Non-pigmented ciliary epithelial cell (primary cell): ENCODE measurements at places on chromosomes 4 and X.

- no peak for DNase-seq
These were observed 197.2 kb upstream of the VCX3A start for GRCh38 chrX:6732101-6732500.

DNA sequence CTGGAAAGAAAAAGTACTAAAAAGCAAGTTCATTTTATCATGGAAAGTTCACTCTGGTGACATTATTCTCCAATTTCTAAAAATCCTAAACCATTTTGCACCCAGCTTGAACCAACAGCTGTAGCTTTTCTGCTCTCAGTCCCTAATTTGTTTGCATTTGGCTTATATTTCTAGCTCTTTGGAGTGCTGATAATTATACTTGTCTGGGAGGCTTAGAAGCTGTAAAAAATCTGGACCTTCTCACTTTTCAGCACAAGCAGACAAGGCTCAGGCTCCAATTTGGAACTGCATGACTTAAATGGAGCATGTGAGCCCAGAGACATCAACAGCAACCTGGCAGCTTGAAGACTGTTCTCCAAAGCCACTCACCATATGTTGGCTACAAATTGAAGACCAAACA, 170.9 kb upstream of the PCDH18 start:
- no peak for DNase-seq

DNA sequence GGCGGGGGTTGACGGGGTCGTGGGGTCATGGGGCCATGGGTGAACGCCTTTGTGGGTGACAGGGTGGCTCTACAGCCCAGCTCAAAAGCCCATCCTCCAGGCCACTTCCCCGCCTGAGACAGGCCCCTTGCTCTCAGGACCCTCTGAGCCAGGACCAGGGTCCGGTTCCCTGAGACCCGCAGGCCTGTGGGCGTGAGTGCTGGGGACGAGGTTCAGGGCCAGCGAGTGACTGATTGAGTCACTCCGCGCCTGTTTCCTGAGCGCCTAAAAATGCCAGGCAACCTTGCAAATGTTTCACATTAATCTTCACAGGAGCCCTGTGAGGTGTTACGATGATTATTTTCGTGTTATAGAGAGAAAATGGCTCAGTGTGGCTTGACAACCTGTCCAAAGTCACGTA, 97.8 kb downstream of the ZNF674 start:
- no peak for DNase-seq

DNA sequence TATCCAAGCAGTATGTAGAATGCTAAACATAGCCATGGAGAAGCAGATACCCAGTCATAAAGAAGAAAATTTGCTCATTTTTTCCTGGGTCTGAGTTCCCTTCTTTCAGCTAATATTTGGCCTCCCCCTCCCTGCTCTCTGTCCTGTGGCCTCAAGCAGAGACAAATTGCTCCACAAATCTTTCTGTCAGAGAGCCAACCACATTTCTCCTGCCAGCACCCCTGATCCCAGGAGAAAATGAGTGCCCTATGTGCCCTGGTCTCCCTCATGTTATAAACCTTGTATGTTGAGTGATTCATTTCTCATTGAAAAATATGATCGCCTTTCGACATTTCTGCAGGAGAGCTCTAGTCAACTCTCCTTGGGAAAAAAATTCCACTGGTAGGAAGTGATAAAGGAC, 82.0 kb downstream of the TMEM156 start:
- DNase-seq: no peak

GRCh38 chr4:189834616-189835015, 106.1 kb upstream of the FRG1 start:
- DNase-seq: no peak

DNA sequence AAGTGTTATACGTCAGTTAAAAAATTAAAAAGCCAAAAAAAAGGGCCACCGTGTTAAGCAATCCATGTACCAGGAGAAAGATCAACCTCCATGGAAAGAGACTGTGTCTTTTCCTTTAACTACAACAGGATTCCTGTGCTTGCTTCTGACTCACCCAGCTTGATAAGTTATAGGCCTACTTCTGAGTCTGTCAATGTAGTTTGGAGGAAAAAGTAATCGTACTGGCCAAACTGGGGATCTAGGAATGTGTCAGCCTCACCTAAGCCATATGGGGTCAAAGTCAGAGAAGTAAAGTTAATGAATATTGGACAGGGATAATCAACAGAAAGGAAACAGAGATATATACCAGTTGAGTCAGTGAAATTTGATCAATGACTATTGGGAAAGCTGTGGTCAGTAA, 470.8 kb upstream of the SLIT2 start:
- no peak for DNase-seq

DNA sequence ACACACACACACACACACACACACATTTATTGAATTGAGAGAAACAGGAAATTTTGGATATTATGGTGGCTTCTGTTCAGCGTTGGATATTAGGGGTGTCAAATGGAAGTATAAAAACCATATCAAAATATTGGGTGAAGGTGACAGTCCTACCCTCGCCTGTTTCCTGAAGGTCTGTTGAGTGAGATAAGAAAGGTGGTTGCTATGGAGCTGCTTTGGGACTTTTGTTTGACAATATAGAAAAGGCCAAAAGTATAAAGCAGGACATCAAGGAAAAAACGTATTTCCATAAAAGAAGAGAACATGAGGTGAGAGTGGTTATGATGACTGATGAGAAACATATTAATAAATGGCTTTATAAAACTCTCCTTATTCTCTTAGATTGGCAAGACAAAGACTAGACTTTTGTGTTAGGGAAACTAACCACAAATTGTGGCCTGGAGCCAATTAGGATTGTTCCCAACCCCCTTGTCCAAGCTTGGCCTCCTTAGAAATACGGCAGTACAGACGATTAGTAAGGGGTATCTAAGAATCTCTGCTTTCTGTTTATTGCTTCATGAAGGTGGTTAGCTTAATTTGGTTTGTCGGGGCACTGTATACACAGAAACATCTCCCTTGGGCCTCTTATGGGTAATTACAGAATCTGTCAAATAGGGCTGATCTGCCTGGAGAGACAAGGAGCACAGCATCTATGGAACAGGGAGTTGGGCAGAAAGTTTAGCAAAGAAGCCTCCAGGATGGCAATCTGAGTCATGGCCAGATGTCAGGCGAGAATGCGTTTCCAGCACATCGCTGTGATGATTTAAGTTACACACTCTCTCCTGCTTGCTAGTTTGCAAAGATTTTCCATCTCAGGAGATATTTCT, 198.0 kb downstream of the CBR4 start:
- no peak for DNase-seq

- DNase-seq: no peak
These were observed 78.6 kb upstream of the LDB2 start for GRCh38 chr4:16977081-16977480.

DNA sequence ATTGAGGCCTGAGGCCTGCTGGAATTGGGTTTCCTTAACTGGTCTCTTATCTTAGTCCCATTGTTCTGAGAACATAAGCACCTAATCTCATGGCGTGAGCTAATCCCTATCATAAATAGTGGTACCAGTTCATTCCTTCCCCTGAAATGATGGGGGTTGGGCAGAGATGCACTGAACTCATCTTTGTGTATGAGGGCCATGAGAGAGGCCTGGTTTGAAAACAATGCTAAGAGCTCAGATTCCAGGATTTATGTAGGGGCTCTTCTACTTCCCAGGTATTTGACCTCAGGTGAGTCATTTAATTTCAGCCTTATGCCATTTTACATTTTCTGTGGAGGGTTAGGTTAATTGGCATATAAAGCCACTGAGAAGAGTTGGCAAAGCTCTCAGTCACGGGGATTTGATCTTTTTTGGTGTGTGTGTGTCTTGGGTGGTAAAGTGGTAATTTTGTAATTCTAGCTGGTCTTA, 4.4 kb downstream of the RBM3 start:
- no peak for DNase-seq

- no peak for DNase-seq
These were observed 5.9 kb downstream of the SMIM43 start for GRCh38 chr4:121758925-121759568.
